Left kidney (tissue), 8 donors: ENCODE measurements at places on chromosomes 3 and 15.

- no peak for DNase-seq
Measured at GRCh38 chr15:36738817-36739216, 159.4 kb downstream of the CDIN1 start.

DNA sequence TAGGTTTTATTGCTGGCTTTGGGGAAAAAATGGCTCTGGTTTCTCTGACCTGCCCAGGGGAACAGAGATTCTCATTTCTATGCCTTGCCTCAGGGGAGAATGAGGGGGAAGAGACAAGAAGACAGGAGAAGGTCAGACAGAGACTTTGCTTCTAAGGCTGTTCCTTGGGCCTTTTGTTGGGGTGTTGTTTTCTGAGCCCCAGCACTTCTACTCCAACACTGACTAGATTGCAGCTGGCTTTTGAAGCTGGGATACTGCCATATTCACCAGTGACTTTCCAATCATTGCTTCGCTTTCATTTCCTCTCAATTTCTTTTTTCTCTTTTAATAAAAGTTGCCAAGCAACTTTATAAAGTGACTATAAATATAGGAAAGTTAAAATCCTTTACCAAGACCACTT is 143.2 kb upstream of the ARHGEF26 start:
- DNase-seq: no peak

- no peak for DNase-seq
Measured at GRCh38 chr3:157578181-157578580, 75.0 kb upstream of the VEPH1 start.

DNA sequence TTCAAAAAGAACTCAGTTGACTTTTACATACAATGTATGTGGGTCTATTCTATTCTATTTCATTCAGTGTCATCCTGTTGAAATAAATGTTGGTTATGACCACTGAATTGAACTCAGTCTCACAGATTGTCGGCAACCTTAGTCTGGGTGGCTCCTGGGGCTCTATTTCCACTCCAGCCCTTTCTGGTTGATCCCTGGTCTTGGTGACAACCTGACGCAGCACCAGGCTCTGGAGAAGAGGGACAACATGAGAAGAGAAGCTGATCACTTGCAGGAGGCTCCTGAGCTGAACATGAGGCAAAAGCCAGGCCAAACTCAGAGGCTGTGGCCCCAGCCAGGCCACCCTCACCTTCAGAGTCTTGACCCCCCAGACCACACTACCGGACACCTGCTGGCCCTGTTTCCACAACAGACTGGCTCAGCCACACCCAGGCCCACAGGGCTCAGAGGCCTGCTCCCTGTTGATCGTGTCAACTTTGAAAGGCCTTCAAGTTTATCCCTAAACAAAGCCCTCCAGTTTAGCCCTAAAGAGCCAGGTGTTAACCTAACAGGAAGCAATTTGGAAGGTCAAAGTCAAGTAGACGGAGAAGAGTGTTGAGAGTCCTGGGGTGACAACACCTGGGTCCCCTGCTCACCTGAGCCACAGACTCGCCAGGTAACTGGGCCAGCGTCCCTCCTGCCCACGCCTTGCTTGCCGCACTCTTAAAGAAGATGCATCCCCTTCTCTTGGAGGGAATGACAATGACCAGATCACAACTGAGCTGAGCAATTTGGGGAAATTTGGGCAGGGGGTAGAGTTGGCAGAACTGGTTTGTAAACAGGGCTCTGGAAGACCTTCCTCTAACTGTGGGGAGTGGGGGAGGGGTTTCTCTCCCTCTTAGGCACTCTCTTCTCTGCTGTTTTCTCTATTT is 15.4 kb upstream of the MUC20 start:
- DNase-seq: no peak

GRCh38 chr3:45168451-45168850 is 22.3 kb upstream of the CDCP1 start:
- DNase-seq: no peak

DNA sequence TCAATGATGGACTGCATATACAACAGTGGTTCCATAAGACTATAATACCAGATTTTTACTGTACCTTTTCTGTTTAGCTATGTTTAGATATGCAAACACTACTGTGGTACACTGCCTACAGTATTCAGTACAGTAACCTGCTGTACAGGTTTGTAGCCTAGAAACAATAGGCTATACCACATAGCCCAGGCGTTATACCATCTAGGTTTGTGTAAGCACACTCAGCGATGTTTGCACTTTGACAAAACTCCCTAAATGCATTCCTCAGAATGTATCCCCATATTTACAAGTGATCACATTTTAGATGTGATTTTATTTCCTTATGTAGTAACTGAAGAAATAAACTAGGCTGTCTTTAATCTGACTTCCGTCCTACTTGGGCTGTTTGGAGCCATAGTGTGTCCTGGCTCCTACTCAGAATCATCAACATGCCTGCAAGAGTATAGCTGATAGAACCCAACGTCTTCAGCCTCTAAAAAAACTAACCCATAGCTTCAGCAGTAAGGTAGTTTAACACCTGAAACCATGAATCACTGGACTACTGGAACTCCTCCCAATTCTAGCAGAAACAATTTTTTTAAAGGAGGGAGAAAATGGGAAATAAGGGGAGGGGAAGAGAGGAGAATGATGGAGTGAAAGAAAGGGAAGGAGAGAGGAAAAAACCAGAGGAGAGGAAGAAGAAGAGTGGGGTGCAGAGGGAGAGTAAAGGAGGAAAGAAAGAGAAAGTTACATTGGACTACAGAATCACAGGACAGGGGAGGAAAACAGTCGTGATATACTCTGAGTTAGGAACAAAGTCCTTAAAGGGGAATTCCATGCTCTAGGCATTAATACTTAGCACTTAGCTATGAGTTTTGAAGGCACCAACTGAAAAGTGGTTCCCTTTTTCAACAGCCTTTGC is 67.7 kb upstream of the PLXND1 start:
- no peak for DNase-seq

DNA sequence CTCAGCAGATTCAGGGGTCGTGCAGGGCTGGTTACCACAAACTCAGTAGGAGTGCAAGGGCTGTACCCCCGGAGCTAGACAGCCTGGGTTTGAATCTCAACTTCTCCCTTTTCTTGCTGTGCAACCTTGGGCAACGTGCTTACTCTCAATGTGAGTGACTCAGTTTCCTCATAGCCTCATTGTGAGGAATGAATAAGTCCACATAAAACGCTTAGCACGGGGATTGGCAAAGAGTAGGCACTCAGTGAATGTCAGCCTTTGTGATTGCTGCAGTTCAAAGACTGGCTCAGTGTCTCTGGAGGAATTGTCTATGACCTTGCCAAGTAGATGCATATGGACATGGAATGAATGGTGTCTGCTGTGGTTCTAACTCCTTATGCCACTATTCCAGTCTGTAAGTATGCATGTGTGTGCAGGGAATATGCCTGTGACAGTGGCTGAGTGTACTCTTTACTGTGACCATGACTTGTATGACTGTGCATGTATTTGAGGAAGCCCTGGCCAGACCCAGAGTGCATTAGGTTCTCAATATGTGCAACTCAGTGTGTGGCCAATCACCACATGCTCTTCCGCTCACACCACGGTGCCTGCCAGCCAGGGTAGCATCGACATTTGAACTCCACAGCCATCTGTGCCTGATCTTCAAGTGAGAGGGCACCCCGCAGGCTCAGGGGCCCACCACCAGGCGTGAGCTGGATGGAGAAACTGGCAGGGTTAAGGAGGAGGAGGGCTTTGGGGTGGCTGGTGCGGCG is 900 bp upstream of the HYAL3 start:
- DNase-seq: no peak

DNA sequence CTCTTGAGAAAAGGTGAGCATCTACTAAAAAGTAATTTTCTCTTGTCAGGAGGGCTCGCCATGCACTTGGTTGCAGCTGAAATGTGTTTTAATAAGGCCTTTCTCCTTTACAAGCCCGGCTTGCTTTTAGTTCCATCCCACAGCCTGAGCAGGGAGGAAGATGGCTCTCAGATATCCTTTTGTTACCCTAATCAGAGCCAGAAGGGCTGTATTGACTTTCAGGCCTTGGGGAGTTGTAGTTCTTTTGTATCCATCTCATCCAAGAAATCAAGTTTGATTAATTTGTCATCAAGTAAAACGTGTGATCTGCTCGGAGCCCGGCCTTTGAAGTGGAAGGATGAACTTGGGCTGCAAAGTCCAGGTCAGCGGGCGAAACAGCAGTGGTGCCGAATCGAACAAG is 52.9 kb downstream of the EIF4E3 start:
- DNase-seq: no peak

- DNase-seq: no peak
Measured at GRCh38 chr3:123758081-123758564, 126.0 kb downstream of the MYLK start.

GRCh38 chr3:32405711-32406323 is 14.2 kb downstream of the CMTM7 start:
- no peak for DNase-seq

DNA sequence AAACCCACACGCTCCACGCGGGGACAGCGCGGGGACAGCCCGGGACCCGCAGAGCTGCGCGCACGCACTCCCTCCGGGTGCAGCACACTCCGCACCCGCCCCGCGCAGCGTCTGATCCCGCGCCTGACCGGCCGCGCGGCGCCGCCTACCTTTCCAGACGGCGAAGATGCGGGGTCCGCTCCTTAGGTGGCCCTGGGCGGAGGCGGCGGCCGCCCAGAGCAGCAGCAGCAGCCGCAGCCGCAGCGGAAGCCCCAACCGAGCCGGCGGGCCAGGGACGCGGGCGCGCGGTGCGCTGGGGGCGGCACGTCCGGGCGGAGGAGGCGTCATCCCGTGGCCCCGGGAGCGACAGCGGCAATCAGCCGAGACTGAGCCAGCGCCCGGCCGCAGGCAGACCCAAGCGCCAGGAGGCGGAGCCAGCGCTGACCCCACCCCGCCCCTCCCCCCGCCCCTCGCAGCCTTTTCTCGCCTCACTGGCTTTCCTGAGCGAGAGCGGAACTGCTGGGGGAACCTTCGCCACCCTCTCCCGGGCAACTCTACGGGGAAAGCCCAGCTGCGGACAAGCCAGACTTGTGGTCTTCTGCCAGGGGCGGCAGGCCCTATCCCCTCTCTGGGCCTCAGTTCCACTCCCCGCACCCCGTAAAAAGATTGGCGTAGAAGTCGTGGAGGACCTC is at the start of gene SEMA7A:
TSS of gene SEMA7A (minus strand) at position 367 of the 671 bp plus-strand sequence. CDS start at position 327, 40 bp downstream.
- peak; percentile 83 for DNase-seq

GRCh38 chr3:45126730-45127129 is 19.4 kb downstream of the CDCP1 start:
- DNase-seq: no peak

- DNase-seq: no peak
Measured at GRCh38 chr15:72070817-72071447, 47.0 kb downstream of the MYO9A start.

DNA sequence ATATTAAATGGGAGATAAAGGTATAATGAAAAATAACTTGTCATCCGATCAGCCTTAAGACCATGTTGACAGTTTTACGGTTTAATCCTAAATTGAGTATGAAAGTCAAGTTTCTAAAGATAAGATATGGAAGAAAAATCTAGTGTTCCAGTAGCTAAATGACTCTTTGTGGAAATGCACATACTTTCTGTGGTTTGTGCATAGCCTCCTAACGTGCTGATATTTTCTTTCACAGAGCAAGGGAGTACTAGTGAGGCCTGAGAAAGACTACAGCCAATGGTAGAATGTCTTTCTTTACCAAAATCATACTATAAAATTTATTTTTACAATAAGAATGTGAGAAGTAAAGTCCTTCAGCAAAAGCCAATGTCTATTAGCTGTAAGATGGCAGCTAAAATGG is 430.6 kb upstream of the RGMA start:
- DNase-seq: no peak

GRCh38 chr3:106366352-106366751 is 497.5 kb upstream of the CBLB start:
- DNase-seq: no peak

GRCh38 chr3:64329037-64329436 is 103.8 kb upstream of the PRICKLE2 start:
- no peak for DNase-seq

GRCh38 chr3:50296721-50297383 is 2.4 kb downstream of the HYAL3 start:
- DNase-seq: no peak

GRCh38 chr3:62531493-62531892 is 158.1 kb upstream of the FEZF2 start:
- DNase-seq: no peak

GRCh38 chr15:51162865-51163762 is 68.4 kb upstream of the TNFAIP8L3 start:
- DNase-seq: peak; percentile 46

GRCh38 chr3:149839896-149840295 is 26.9 kb downstream of the RNF13 start:
- DNase-seq: no peak

GRCh38 chr15:60840703-60841411 is 361.9 kb upstream of the ICE2 start:
- DNase-seq: no peak

- DNase-seq: no peak
Measured at GRCh38 chr3:119239206-119239820, 1.4 kb downstream of the B4GALT4 start.

DNA sequence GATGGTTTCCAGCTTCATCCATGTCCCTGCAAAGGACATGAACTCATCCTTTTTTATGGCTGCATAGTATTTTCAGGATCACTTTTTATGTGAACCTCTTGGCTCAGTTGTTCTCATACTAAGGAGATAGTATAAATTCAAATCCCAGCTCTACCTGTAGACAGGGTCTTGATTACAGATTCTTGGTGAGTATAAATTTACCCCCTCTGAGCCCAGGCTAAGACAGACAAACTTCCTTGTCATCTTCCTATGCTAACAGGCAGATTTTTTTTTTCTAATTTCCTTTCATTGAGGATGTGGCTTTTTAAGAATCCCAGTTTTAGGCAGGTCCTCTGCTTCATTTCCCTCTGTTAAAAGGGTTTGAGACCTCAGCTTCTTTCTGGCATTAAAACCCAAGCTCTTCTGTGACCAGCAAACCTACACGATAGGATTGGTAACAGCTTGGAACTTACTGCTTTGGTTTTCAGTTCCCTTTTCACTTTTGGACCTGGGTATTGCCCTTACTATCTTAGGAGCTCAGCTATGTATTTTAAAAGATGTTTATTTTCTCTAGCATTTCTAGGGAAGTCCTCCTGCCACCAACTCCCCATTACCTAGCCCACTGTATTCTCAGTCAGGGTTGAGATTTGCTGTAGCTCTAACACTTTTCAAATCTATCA is 72.5 kb downstream of the VPS8 start:
- no peak for DNase-seq

GRCh38 chr15:84755736-84756527 is 7.5 kb downstream of the ZNF592 start:
- no peak for DNase-seq

GRCh38 chr3:53005338-53005737 is 40.5 kb downstream of the SFMBT1 start:
- no peak for DNase-seq

GRCh38 chr3:10187290-10187876 is 22.7 kb downstream of the IRAK2 start:
- no peak for DNase-seq

- DNase-seq: no peak
Measured at GRCh38 chr3:159532577-159532976, 456.1 kb upstream of the IL12A start.

GRCh38 chr15:45094358-45094730 is 19.6 kb downstream of the DUOX2 start:
- no peak for DNase-seq
